ENCODE measurements at places on chromosomes 5 and 9.

DNA sequence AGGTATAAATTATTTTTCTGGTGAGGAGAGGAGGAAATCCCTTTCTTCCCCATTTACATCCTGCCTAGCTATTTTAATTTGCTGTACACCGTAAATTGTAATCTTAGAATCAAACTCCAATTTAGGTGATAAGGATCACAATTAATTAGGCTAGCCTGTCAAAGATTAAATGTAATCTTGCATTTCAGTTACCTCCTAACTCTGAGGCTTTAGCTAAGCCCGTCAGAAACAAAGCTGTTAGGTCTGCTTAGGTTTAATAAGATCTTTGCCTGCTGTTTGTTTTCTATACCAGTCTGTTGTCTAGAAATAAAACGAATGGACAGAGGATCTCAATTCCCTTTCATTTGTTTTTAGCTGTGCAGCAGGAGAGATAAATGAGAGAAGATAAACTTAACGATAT, 51.5 kb downstream of the PIK3R1 start:
- no peak for DNase-seq

DNA sequence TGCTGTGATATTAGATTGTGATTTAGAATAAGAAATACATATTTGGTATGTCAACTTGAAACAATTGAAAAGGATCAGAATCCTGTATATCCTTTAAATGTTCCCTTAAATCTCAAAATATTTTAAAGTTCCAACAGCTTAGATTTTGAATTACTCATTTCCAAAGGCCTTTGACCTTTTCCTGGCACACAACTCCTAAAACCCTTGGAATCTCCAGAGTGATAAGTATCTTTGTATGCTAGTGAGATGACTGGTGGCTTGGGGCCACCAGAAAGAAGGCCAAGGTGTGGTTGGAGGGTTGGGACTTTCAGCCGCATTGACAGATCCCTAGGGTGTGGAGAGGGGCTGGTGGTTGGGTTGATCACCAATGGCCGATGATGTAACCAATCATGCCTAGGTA, 104.7 kb downstream of the YIPF5 start:
- DNase-seq: no peak

GRCh38 chr9:37378613-37379004, 43.9 kb upstream of the GRHPR start:
- no peak for DNase-seq

DNA sequence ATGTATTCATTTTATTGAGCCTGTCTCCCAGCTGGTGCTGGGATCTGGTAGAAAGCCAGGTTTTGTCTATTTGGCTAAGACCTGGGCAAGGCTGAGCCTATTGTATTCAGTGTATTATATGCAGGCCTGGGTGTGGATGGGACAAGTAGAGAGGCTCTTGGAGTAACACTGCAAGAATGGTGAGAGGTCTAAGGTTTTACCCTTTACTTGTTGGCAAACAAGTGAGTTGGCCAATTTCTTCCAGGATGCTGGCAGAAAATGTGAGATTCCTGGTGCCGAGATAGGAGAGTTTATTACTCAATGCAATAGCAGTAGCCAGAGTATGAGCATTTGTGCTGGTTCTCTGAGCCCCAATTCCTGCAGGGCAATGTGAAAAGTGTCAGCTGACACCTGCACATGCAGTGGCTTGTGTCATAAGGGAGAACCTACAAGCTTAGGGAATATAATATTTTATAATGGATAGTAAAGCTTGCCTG, 141.7 kb upstream of the PRLR start:
- DNase-seq: no peak

DNA sequence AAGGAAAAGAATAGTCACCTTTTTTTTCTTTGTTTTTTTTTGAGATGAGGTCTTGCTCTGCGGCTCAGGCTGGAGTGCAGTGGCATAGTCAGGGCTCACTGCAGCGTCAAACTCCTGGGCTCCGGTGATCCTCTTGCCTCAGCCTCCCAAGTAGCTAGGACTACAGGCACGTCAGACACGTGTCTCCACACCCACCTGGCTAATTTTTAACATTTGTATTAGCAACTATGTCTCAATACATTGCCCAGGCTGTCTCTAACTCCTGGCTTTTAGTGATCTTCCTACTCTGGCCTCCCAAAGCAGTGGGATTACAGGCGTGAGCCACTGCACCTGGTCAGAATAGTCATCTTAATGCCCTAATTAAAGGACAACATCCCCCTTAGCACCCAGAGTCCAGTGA, 54.4 kb upstream of the CTSL start:
- no peak for DNase-seq

DNA sequence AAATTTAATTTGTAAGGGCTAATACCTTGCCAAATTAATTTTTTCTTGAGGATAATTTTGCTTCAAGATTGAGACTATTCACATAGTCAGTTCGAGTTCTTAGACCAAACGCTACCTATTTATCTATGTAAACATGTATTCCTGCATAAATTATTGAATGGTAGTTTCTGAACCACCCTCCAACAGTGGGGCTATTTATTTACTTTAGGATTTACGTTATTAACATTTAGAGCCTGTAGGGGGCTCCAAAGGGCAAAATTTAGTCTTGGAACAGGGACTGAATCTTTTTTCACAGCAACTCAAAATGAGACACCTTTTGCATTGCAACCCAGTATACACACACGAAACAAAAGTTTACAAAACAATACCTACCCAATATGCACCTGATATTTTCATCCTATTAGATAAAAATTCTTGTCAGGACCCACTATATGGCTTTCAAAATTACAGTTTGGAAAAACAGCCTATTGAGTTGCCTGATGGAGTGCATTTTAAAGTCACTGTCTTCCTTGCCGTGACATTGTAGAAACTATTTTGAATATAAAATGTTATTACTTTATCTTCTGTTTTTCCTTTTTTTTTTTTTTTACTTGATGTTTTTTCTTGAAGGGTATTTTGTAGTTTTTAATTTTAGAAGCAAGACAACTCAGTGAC, 47.1 kb upstream of the POU4F3 start:
- peak; percentile 38 for DNase-seq

- DNase-seq: no peak
Measured at GRCh38 chr5:127031863-127032232, 1.5 kb upstream of the MARCHF3 start.

DNA sequence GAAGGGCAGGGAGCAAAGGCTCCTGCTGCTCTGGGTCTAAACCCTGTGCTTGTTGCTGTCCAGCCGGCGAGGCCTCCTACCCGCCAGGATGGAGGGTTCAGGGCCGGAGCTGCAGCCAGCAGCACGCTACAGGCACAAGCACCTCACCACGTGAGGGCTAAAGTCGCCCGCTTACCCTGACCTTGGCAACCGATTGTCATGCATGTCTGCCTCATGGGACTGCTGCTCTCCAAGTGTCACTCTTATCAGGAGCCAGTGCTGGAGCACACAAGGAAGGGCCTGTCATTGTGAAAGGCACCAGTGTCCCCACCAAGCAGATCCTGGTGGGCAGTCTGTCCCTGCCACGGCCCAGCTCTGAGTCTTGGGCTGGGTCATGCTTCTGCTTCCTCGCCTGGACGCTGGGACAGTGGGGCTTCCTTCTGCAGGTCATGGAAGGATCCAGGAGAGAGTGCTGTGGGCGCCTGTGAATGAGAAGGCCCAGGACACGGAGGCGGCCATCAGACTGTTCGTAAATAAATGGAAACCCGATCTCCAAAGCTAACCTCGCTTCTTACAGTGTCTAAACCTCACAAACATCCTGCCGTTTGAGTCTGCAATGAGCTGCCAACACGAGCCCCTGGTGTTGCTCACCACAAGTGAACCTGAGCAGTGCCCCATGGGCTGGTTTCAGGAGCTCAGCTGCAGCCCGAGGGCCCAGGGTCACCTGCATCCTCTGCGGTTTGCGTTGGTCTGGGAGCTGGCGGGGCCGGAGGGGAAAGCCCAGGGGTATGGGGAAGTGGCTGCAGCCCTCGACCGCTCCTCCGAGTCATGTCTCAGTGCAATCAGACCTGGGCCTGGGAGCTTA, 58.2 kb upstream of the RXRA start:
- no peak for DNase-seq

- DNase-seq: no peak
Measured at GRCh38 chr5:144086295-144086694, 84.2 kb downstream of the YIPF5 start.

GRCh38 chr9:38700695-38701094, 19.2 kb downstream of the FAM240B start:
- DNase-seq: no peak

DNA sequence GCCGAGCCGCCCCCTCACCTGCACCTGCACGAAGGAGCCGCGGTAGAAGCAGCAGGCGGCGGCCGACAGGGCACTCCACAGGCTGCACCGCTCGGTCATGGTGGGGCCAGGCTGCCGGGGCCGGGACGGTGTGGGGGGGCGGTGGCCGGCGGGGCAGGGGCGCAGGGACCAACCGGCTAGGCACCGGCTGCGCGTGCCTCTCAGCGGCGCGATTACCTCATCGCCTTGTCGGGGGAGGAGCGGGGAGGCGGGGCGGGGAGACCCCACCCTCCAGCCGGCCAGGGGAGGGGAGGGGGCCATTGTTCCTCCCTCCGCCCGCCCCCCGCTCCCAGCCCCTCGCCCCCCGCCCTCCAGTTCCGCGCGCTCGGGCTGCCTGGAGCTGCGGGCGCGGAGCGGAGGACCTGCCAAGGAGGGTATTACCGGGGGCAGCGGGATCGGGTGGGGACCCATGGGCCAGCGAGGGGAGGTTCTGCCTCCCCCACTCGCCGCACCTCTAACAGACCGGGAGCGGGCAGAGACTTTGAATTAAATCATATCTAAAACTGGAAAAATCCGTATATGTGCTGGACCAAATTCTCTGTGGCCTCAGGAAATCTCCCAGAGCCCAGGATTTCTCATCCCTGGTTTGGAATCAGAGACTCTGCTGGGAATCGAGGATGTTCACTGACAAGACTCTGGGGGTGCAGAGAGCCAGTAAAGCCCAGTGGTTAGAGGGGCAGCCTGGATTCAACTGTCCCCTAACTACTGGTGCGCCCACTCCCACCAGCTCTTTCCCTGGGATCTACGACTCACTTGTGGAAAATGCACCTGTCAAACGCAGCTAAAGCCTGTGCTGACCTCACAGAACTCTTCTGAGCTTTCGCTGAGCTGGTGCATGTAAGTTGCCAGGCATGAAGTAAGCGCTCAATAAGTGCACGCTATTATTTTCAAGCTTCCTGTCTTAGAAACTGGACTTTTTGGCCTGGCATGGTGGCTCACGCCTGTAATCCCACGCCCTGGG, 20.3 kb upstream of the TOR2A start:
- DNase-seq: no peak

- DNase-seq: no peak
Measured at GRCh38 chr9:92965061-92965758, 17.9 kb downstream of the FGD3 start.

DNA sequence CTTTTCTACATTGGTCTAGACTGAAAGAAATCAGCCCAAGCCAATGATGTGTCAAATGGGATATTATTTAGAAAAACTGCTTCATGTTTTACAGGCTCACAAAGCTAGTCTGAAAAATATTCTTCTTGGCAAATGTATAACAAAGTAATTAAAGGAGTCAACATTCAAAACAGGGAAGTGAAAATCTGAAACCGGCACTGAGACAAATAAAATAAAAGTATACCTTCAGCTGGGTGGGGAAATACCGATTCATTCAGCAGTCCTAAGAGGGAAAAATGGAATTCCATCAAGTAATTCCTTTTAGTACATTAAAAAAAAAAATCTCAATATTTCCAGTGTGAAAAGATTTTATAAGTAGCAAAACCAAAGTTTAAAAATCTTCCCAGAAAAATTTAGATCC, 259.6 kb upstream of the SLC24A2 start:
- DNase-seq: no peak

DNA sequence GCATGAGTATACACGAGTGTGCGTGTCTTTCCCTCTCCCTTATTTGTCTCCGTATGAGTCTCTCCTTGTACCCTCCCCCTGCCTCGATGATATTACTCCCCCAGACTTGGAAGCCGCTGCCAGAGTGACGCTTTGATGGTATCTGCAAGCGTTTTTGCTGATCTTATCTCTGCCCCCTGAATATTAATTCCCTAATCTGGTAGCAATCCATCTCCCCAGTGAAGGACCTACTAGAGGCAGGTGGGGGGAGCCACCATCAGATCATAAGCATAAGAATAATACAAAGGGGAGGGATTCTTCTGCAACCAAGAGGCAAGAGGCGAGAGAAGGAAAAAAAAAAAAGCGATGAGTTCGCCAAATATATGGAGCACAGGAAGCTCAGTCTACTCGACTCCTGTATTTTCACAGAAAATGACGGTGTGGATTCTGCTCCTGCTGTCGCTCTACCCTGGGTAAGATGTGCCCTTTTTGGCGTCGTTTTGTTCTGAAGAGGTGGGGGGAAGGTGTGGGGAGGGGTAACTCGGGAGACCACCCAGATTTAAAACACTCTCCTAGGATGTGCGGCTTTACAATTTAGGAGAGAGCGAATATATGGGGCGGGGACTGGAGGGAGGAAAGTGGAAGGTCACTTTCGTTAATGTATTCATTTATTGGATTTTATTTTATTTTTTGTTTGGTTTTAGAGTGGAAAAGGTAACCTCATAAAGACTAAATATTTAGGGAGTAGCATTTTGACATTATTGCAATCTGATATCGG, at the start of gene GABRG2:
Gene GABRG2 (plus strand): TSS at position 119 of the 757 bp plus-strand sequence. CDS start 227 bp downstream, at position 346.
- no peak for DNase-seq

DNA sequence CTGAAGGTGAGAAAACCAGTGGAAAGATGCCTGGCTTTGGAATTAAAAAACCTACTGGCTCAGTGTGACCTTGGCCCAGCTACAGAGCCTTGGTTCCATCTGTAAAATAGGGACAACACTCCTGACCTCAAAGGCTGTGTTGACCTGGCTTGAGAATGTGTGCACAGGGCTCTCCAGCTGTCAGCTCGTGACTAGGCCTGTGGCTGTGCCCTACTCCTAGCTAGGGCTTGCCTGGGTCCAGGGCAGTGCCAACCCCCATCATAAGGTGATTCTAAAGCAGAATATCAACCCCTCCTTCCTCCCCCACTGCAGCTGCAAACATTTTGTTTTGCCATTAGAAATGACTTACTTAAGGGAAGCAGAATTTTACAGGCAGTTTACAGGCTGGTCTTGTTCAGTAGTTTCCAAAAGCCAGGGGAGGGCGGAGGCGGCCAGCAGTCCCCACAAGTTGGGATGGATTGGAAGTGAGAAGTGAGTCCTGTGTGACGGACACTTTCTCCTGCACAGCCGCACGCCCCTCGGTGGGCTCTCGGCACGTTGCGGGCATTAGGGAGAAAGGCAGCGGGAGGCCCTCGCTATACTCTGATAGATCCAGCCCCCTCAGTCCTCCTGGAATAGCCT, 7.3 kb downstream of the PITX1 start:
- no peak for DNase-seq

- DNase-seq: no peak
Measured at GRCh38 chr9:121699571-121700164, 48.2 kb downstream of the DAB2IP start.
